ENCODE measurements at places on chromosomes 3 and 15. TPM values are rescaled to one million over a fixed set of nuclear protein-coding genes. Genes with fewer than 3 reads are reported as not detected.

RAB6B gene
- 0.34 TPM for total RNA-seq

- H3K36me3 ChIP-seq = peaks cover 30% of the 10 kb centered on the region
- peaks cover 43% of the 10 kb centered on the region for H3K4me1 ChIP-seq
- no peaks in the 10 kb centered on the region for H3K27me3 ChIP-seq
- no peak overlapping the region for H3K4me3 ChIP-seq
- no peak for DNase-seq
- H3K27ac ChIP-seq = no peak overlapping the region
Observed at GRCh38 chr3:10268930-10269329, 20.7 kb downstream of the TATDN2 start.

- no peak for DNase-seq
- H3K36me3 ChIP-seq = no peaks in the 10 kb centered on the region
- no peak overlapping the region for H3K27ac ChIP-seq
- no peaks in the 10 kb centered on the region for H3K4me1 ChIP-seq
- H3K4me3 ChIP-seq = no peak overlapping the region
- no peaks in the 10 kb centered on the region for H3K27me3 ChIP-seq
Observed at GRCh38 chr3:30309961-30310954, 296.1 kb upstream of the TGFBR2 start.

DNA sequence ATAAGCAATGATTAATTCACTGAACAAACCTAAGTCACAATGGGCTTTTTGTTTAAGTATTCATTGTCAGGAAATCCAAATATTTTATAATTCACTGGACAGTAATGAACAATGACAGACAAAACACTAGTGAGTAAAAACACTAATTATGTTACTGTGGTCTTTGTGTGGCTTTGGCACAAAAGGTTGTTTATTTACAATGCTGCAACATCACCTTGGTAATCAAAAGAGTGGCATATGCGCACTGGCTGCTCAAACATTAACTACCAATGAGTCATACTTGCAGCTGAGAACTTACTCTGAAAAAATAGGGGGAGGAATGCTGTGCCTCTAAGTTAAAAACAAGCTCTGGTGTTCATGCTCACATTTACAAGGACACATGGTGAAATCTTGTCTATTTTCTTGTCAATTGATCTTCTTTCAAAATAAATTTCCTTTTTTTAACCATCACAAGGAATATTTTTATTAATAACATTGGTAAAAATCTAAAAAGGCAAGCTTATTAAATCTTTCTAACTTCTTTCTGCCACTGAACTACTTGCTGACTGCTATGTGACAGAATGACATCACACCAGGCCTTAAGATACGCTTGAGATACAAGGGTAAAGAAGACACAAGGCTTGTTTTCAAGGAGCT is 85.2 kb upstream of the PPIB start:
- peaks cover 55% of the 10 kb centered on the region for H3K4me1 ChIP-seq
- H3K27me3 ChIP-seq = no peaks in the 10 kb centered on the region
- no peak overlapping the region for H3K4me3 ChIP-seq

DNA sequence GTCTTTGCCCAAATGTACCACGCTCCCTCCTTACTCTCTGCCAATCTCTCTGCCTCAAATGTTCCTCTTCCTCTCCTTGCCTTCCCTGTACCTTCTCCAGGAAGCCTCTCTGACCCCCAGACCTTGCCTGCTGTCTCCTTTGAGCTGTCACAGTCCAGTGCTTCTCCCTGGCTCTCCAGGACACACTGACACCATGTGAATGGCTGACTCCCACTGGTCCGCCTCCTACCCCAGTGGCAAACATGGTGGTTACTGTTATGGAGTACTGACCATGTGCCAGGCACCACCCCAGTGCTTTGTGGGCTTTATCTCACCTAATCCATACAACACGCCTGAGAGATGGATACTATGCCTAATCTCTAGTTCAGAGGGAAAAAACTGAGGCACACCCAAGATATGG is 141.9 kb downstream of the TPRA1 start:
- no peak overlapping the region for H3K27ac ChIP-seq
- H3K36me3 ChIP-seq = no peaks in the 10 kb centered on the region
- no peak overlapping the region for H3K4me3 ChIP-seq
- H3K27me3 ChIP-seq = no peaks in the 10 kb centered on the region
- no peaks in the 10 kb centered on the region for H3K4me1 ChIP-seq

- H3K4me3 ChIP-seq = no peak overlapping the region
- H3K36me3 ChIP-seq = no peaks in the 10 kb centered on the region
- H3K27me3 ChIP-seq = no peaks in the 10 kb centered on the region
- DNase-seq = no peak
Observed at GRCh38 chr15:82890338-82890994, 62.1 kb downstream of the HOMER2 start.

GRCh38 chr3:110900576-110900975 is 171.0 kb upstream of the NECTIN3 start:
- H3K27ac ChIP-seq = no peak overlapping the region
- H3K4me3 ChIP-seq = no peak overlapping the region
- no peaks in the 10 kb centered on the region for H3K4me1 ChIP-seq
- no peaks in the 10 kb centered on the region for H3K27me3 ChIP-seq

DNA sequence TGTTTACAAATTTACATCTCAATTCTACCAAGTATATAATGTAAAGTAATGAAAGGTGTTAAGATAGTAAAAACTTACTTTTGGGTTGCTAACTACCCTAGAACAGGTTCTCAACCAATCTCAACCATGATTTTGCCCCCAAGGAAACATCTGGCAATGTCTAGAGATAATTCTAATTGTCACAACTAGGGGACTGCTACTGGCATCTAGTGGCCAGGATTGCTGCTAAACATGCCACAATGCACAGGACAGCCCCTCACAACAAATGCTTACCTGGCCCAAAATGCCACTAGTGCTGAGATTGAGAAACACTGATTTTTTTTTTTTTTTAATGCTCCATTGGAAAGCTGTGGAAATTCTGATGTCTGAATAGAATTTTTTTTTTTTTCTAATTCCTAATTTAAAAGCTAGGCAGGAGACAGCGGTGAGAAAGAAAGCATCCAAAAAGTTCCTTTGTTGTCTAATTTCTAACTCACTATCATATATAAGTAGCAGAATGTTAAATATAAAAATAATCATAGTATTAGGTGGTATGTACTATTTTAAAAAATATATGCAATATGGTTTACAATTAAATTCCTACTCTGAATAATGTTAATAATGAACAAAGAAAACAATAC is 81.5 kb downstream of the TJP1 start:
- peaks cover 7% of the 10 kb centered on the region for H3K36me3 ChIP-seq
- H3K4me1 ChIP-seq = peaks cover 4% of the 10 kb centered on the region
- no peak overlapping the region for H3K27ac ChIP-seq
- DNase-seq = no peak
- no peak overlapping the region for H3K4me3 ChIP-seq

ARID3B gene
- 5.3 TPM for total RNA-seq

DNA sequence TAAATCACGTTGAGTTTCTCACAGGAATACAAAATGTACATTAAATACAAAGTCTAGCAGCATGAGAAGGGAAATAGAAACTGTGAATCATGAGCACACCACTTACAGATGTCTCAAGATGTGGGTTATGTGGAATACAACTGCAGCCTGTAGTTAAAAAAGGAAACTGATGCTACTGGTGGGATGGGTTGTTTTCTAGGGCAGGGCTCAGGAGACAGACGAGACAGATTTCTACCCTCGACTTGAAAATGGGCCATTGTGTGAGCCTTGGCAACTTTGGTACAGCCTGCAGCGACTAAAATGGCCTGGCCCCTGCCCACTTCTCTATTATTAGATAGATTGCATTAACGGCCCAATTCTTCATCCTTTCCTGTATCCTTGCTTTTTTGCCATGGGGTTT is 293.1 kb downstream of the SUCLG2 start:
- H3K4me1 ChIP-seq = no peaks in the 10 kb centered on the region
- H3K4me3 ChIP-seq = no peak overlapping the region
- no peaks in the 10 kb centered on the region for H3K36me3 ChIP-seq
- DNase-seq = no peak
- H3K27ac ChIP-seq = no peak overlapping the region
- H3K27me3 ChIP-seq = no peaks in the 10 kb centered on the region

DNA sequence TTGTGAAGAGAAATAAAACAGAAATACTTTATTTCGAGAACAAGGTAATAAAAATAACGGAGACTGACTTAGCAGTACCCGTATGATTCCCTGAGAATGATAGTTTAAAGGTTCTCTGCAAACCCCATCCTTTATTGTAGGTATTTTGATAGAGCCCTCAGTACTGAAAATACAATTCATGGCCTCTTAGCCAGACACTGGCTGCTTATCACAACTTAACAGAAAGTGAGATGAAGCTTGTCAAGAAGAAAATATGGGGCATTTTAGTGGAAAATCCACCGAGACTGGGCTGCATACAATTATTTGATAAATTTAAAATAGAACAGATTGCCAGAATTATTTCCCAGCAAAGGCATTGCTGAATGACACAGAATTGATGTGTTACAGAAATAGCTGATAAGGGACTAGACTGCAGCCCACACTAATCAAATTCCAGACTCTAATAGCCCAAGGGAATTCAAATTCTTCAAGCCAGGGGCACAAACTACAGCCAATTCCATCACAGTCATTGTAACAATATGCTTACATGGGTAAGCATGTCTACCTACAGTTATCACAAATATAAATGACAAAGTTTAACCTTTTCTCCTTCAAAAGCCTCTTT is 521.9 kb downstream of the PLOD2 start:
- H3K4me1 ChIP-seq = no peaks in the 10 kb centered on the region
- no peaks in the 10 kb centered on the region for H3K27me3 ChIP-seq
- no peak for DNase-seq
- H3K27ac ChIP-seq = no peak overlapping the region
- no peaks in the 10 kb centered on the region for H3K36me3 ChIP-seq

DNA sequence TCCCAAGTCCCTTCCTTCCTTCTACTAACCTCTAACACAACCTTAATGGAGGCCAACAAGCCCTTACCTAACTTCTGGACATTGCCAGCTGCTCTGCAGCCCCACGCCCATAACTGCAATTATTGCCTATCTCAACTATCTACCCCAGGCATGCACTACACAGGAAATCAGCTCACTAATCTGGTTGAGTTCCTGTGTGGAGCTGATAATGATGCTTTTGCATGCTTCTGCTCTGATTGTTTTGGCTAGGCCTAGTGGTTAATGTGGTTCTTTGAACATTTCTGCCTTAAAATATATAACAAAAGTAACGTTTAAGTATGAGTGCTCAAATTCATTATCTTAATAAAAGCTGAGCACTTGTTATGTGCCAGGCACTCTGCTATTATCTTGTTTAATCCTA is 463.9 kb downstream of the MFSD1 start:
- no peaks in the 10 kb centered on the region for H3K27me3 ChIP-seq
- no peak overlapping the region for H3K27ac ChIP-seq
- no peaks in the 10 kb centered on the region for H3K36me3 ChIP-seq
- H3K4me1 ChIP-seq = no peaks in the 10 kb centered on the region
- no peak overlapping the region for H3K4me3 ChIP-seq
- DNase-seq = no peak

SI gene
- total RNA-seq = not detected

GRCh38 chr15:67065531-67066005 is at the start of gene SMAD3:
Gene SMAD3 (plus strand): TSS chr15:67065602. CDS start chr15:67066155, 553 bp downstream.
- DNase-seq = peak; percentile 21
- H3K4me3 ChIP-seq = peak within 1 kb of the TSS; percentile 69
- peaks cover 32% of the 10 kb centered on the region for H3K4me1 ChIP-seq
- H3K27ac ChIP-seq = peak within 1 kb of the TSS; percentile 86
- peaks cover 2% of the 10 kb centered on the region for H3K36me3 ChIP-seq

DNA sequence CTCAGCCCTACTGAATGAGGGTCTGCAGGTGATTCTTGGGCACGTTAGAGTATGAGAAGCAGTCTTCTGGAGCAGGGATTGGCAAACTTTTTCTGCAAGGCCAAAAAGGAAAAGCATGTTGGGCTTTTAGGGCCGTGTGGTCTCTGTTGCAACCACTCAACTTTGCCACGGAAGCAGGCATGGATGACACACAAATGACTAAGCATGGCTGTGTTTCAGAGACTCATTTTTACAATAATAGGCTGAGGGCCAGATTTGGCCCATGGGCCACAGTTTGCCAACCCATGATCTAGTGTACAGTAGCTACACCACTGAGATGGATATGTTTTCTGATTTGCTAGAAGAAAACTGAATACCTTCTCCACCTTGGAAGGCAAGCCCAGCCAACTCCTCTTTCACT is 66.1 kb upstream of the PRICKLE2 start:
- H3K4me3 ChIP-seq = no peak overlapping the region
- peaks cover 36% of the 10 kb centered on the region for H3K4me1 ChIP-seq
- H3K27ac ChIP-seq = peak overlapping the region; percentile 69
- DNase-seq = no peak
- H3K36me3 ChIP-seq = no peaks in the 10 kb centered on the region

GRCh38 chr3:126827121-126827520 is 123.1 kb downstream of the CHCHD6 start:
- no peaks in the 10 kb centered on the region for H3K27me3 ChIP-seq
- peak overlapping the region; percentile 5 for H3K27ac ChIP-seq
- no peak overlapping the region for H3K4me3 ChIP-seq
- DNase-seq = no peak

GOLGA6D gene
- not detected for total RNA-seq
